ENCODE measurements at places on chromosomes 1 and 21.

- no peak for DNase-seq
These were observed 3.5 kb upstream of the IGSF8 start for GRCh38 chr1:160101717-160102522.

- no peak for DNase-seq
These were observed 43.7 kb upstream of the IPO9 start for GRCh38 chr1:201785291-201785690.

GRCh38 chr1:30823627-30823968, 66.0 kb upstream of the LAPTM5 start:
- no peak for DNase-seq

GRCh38 chr1:79859212-79859948, 852.9 kb upstream of the ADGRL4 start:
- DNase-seq: no peak

DNA sequence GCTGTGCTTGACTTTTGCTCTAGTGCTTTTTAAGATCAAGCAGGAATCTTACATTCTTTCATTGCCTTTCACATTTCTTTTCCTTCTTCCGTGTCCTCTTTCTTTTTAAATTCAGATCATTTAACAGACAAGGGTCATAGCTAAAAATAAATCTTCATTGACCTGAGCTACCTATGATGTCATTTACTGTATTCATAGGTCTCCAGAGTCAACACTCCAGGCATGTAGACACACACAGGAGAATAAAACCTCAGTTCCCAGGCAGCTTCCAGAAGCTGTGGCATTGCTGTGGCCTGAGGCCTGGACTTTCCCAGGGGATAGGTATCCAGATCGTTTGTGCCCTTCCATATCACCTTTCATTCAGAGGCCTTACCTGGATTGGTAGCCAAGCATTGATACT, 38.5 kb upstream of the ENAH start:
- no peak for DNase-seq

GRCh38 chr1:15788624-15789301, 18.7 kb downstream of the UQCRHL start:
- DNase-seq: no peak

GRCh38 chr1:181251001-181251712, 162.7 kb downstream of the IER5 start:
- no peak for DNase-seq

- DNase-seq: no peak
These were observed at the start of gene NR0B2 for GRCh38 chr1:26913754-26914619. NR0B2 (minus strand) TSS chr1:26913975; CDS start chr1:26913940, 35 bp downstream.

- no peak for DNase-seq
These were observed 467.3 kb downstream of the CAMTA1 start for GRCh38 chr1:7252411-7253117.

DNA sequence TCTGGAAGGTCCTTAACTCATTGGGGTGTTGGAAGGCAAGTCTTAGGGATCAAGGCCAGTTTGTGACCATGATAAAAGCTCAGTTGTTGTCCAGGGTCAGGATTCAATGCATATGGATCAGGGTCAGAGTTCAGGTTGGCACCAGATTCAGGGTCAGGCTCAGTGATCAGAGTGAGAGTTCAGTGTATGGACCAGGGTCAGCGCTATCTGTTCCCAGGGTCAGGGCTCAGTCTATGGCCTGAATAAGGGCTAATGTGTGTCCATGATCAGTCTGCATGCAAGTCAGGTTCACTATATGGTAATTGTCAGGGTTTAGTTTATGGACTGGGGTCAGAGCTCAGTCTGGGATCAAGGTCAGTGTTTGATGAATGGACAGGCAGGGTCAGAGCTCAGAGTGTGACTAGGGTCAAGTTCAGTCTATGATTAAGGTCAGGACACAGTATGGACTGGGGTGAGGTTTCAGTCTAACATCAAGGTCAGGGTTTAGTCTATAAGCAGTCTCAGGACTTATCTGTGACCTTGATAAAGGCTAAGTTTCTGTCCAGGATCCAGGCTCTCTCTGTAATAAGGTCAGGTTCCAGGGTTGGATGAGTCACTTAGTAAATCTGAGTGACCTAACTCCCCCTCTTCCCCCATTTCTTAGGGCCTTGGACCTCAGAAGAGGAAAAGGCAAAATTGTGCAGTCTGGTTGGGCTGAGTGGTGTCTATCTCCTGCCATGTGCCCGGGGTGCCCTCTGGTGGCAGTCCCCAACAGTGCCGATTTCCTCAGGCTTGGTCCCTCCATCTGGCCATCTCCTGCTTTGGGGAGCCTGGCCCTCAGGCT, 23.8 kb downstream of the KNCN start:
- DNase-seq: peak; percentile 83

DNA sequence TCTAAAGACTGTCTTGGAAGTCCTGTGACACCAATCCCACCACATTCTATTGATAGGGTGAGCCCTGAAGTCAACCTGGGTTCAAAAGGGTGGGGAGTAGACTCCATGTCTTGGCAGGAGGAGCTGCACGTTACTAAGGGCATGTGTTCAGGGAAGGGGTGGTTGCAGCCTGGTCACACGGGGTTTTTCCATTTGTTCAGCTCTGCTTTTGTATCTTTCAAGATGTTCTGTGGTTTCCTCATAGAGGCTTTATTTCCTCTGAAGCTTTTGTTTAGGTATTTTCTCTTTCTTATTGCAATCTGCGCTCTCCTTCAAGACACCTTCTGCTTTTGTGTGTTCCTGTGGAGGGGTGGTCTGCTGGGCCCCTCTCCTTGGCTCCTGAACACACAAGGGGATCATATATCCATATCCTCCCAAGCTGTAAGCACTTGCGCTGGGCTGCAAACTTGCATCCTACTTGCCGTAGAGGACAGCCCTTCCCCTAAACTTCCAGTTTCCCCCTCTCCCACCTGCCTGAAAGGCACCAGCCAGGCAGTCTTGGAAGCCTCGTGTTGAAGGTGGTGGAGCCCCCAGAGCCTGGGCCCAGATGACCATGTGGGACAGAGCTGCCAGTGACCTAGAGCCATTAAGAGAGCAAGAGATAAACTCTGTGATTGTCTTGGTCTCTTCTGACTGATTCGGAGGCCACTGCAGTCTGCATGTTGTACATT, 62.5 kb upstream of the TRAPPC10 start:
- no peak for DNase-seq

DNA sequence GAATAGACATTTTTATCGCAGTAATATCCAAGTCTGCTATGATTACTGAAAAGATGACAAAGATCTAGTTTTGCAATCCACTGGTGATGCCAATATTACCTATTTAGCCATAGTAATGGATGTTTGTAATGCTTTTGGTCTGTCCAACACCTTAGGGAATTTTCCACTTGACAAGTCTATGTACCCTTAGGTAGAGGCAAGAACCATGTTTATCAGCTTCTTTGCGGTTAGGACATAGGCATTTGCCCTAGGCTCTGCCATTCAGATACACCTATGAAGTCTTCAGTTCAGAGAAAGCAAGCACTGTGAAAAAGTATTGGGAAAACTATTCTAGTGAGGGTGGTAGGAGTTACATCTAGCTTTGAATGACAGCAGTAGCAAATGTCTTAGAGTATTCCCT, 40.2 kb upstream of the SLC35D1 start:
- DNase-seq: no peak

GRCh38 chr1:15110867-15111230, 42.7 kb upstream of the TMEM51 start:
- DNase-seq: no peak

GRCh38 chr21:37562920-37563640, 196.5 kb downstream of the DYRK1A start:
- no peak for DNase-seq

GRCh38 chr21:44444286-44444931, 10.9 kb upstream of the LRRC3 start:
- DNase-seq: peak; percentile 6

- DNase-seq: peak; percentile 27
These were observed 69.5 kb downstream of the LHX8 start for GRCh38 chr1:75203415-75204277.

- DNase-seq: no peak
These were observed 9.0 kb downstream of the EPS8L3 start for GRCh38 chr1:109754738-109755137.

- no peak for DNase-seq
These were observed 89.0 kb upstream of the HMCN1 start for GRCh38 chr1:185645162-185645640.

GRCh38 chr21:28261298-28261697, 731.4 kb downstream of the LTN1 start:
- no peak for DNase-seq

DNA sequence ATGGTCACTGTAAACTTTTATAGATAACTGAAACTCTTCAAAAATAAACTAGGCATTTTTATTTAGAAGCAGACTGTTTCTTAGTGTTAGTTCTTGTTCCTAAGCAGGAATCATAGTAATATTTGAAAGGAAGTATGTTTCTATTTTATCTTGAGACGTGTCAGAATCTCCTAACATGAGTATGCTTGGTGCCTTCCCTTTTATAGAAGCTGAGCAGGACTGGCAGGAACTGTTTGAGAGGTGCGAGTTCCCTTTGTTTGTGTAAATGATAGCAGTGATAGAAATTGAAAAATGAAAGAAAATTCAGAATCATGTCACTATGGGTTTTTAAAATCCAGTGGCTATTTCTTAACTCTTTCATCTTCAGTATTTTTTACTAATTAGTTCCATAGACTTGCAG, 56.9 kb downstream of the LRRC8D start:
- DNase-seq: no peak

- DNase-seq: no peak
These were observed 96.9 kb downstream of the ERG start for GRCh38 chr21:38401191-38401926.

DNA sequence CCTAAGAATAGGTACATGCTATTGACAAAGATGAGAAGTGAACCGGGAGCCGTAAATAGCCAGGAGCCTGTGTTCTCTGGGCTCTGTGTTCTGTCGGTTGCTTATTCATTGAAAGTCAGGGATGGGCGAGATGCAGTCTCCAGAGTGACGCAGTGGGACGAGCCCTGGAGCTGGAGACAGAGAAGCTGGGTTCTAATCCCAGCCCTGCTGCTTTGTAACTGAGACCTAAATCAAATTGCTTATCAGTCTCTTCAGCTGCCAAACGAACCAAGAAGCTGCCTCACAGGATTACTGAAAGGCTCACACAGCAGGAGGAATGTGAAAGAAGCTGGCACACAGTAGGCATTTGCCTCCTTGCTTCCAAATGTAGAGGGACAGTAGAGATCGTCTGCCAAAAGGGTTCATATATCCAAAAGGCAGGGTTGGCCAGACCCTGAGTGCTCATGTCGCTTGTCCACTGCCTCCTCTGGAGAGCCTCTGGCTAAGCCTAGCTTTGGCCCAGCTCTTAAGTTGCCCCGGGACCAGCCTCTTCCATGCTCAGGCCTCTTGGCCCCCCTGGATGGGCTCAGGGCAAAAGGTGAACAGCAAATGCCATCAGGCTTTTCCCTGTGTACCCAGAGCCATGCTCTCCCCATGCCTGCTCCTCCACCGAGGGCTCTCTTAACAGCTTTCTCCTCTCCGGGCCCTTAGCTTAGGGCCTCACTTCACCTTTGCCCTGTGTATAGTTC, 134.2 kb upstream of the IPO9 start:
- no peak for DNase-seq

DNA sequence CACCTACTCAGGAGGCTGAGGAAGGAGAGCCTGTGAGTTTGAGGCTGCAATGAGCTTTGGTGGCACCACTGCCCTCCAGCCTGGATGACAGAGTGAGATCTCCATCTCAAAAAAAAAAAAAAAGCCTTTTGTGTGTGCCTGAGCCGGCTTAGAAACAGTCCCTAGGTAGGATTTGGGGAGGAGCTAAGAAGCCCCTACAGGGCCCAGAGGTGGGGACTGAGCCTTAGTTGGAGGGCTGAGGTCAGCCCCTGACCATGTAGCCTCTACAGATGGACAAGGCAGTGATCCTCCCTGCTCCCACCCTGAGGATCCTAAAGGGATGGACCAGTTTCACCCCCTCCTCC, 2.5 kb downstream of the ADAMTSL4 start:
- DNase-seq: no peak

- DNase-seq: no peak
These were observed 172.9 kb downstream of the GRIK3 start for GRCh38 chr1:36861375-36861774.

Data from activated CD4-positive, alpha-beta T cell treated with anti-CD3 and anti-CD28 coated beads, Interleukin-2, Interleukin-4, amounts not matched to agents 100 ng/mL and 50 ng/mL, durations not matched to agents 16 hours and 8 hours (primary cell).